ENCODE measurements at places on chromosomes 2 and 18.

DNA sequence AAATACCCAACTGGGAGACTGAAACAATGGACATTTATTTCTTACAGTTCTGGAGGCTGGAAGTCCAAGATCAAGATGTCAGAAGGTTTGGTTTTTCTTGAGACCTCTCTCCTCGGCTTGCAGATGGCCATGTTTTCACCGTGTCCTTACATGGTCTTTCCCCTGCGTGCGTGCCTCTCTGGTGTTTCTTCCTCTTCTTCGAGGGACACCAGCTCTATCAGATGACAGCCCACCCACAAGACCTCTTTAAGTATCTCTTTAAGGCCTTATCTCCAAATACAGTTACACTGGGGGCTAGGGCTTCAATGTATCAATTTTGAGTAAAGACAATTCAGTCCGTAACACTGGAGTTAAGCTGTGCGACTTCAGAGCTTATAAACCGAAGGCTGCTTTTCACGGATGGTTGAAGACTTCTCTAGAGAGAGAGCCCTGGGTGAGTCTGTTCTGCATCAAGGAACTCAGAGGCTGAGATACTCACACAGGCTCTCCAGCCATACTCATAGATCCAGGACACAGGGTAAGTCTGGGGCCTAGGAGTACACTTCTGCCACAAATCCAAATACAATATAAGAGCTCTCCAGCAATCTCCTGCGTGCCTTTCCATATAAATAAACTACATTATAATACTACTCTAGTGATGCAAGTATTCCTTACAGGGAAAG is 339.9 kb upstream of the PKDCC start:
- no peak overlapping the region for H3K4me3 ChIP-seq
- no peaks in the 10 kb centered on the region for H3K36me3 ChIP-seq
- no peak overlapping the region for H3K27ac ChIP-seq

GRCh38 chr2:138490673-138491494 is 10.7 kb upstream of the SPOPL start:
- H3K4me3 ChIP-seq = no peak overlapping the region
- H3K27ac ChIP-seq = no peak overlapping the region
- H3K36me3 ChIP-seq = no peaks in the 10 kb centered on the region

- no peak overlapping the region for H3K27ac ChIP-seq
- no peaks in the 10 kb centered on the region for H3K4me1 ChIP-seq
- H3K27me3 ChIP-seq = peaks cover 3% of the 10 kb centered on the region
- H3K4me3 ChIP-seq = no peak overlapping the region
Measured at GRCh38 chr2:147389218-147389617, 455.6 kb upstream of the ACVR2A start.

DNA sequence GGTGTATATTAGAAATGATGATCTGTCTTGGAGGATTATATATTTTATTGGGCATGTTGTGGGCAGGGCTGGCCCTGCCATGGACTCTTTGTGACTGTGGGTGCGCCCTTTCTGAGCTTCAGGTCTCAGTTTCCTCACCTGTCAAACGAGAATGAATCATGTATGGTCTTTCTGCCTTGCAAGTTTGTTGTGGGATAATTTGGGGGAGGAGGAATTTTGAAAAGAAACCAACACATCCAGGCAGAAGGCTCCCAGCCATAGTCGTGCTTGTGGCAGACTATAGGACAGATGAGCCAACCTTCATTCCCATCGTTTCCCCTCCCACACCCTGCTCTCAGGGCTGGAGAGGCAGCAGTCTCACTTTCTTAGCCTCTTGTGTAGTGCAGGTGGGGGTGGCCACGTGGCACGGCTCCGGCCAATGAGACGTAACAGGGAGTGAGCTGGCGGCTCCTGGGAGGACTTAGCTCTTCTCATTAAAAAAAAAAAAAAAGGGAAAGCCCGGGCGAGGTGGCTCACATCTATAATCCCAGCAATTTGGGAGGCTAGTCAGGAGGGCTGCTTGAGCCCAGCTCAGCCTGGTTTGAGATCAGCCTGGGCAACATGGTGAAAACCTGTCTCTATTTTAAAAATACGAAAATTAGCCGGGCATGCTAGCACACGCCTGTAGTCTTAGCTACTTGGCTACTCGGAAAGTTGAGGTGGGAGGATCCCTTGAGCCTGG is 63.1 kb downstream of the RHOB start:
- no peaks in the 10 kb centered on the region for H3K36me3 ChIP-seq
- H3K4me3 ChIP-seq = no peak overlapping the region
- no peaks in the 10 kb centered on the region for H3K4me1 ChIP-seq
- peak overlapping the region; percentile 2 for H3K27ac ChIP-seq
- ATAC-seq = peak; percentile 40

GRCh38 chr18:13823707-13824395 is at the start of gene MC5R:
Gene MC5R (plus strand): TSS chr18:13824149. CDS start chr18:13825766, 1,617 bp downstream.
- H3K4me1 ChIP-seq = no peaks in the 10 kb centered on the region
- H3K27ac ChIP-seq = no peak within 1 kb of the TSS
- ATAC-seq = peak; percentile 87
- peaks cover 29% of the 10 kb centered on the region for H3K27me3 ChIP-seq
- no peaks in the 10 kb centered on the region for H3K36me3 ChIP-seq

- no peaks in the 10 kb centered on the region for H3K27me3 ChIP-seq
- H3K36me3 ChIP-seq = peaks cover 12% of the 10 kb centered on the region
- H3K4me1 ChIP-seq = peaks cover 14% of the 10 kb centered on the region
Measured at GRCh38 chr2:48309900-48310299, 220.1 kb upstream of the STON1 start.

- H3K4me1 ChIP-seq = no peaks in the 10 kb centered on the region
- no peak overlapping the region for H3K4me3 ChIP-seq
- H3K27ac ChIP-seq = no peak overlapping the region
Measured at GRCh38 chr2:20877960-20878359, 55.1 kb upstream of the LDAH start.

- no peaks in the 10 kb centered on the region for H3K36me3 ChIP-seq
- H3K4me3 ChIP-seq = no peak overlapping the region
- ATAC-seq = no peak
- no peak overlapping the region for H3K27ac ChIP-seq
- no peaks in the 10 kb centered on the region for H3K4me1 ChIP-seq
Measured at GRCh38 chr2:178865146-178865936, 58.1 kb upstream of the TTN start.

- no peak for ATAC-seq
- peaks cover 15% of the 10 kb centered on the region for H3K27me3 ChIP-seq
- H3K4me3 ChIP-seq = no peak overlapping the region
- no peaks in the 10 kb centered on the region for H3K4me1 ChIP-seq
- no peaks in the 10 kb centered on the region for H3K36me3 ChIP-seq
- H3K27ac ChIP-seq = no peak overlapping the region
Measured at GRCh38 chr2:132676999-132677398, 7.0 kb upstream of the LYPD1 start.

GRCh38 chr2:37388074-37388473 is 43.6 kb downstream of the QPCT start:
- no peaks in the 10 kb centered on the region for H3K27me3 ChIP-seq
- peaks cover 15% of the 10 kb centered on the region for H3K4me1 ChIP-seq
- H3K27ac ChIP-seq = no peak overlapping the region
- no peak overlapping the region for H3K4me3 ChIP-seq
- no peak for ATAC-seq

- H3K4me3 ChIP-seq = no peak overlapping the region
- H3K4me1 ChIP-seq = peaks cover 9% of the 10 kb centered on the region
- no peaks in the 10 kb centered on the region for H3K27me3 ChIP-seq
- no peak overlapping the region for H3K27ac ChIP-seq
Measured at GRCh38 chr2:38549851-38550250, 52.9 kb downstream of the HNRNPLL start.

GRCh38 chr2:88615822-88616221 is 11.4 kb downstream of the EIF2AK3 start:
- H3K4me3 ChIP-seq = no peak overlapping the region
- no peak overlapping the region for H3K27ac ChIP-seq
- H3K36me3 ChIP-seq = peaks cover 16% of the 10 kb centered on the region
- no peak for ATAC-seq
- H3K4me1 ChIP-seq = peaks cover 21% of the 10 kb centered on the region

- no peak overlapping the region for H3K4me3 ChIP-seq
- H3K27me3 ChIP-seq = no peaks in the 10 kb centered on the region
- H3K27ac ChIP-seq = no peak overlapping the region
- ATAC-seq = no peak
- no peaks in the 10 kb centered on the region for H3K4me1 ChIP-seq
- H3K36me3 ChIP-seq = no peaks in the 10 kb centered on the region
Measured at GRCh38 chr18:37139876-37140275, 310.9 kb downstream of the KIAA1328 start.

DNA sequence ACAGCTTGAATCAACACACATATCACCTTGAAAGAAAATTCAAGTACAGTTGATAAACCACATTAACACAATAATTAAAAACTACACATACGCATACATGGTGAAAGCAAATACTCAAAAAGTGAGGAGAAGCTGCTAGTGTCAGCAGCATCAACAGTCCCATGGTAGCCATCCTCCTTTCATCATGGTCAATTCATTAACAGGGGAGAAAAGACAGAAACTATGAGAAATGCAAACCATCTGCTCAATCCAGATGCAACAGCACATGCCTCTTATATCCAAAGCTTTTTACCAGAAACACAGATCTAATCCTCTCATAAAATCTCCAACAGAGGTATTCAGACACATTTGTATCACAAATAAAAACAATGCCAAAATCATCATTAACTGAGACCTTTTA is 81.9 kb upstream of the CHRNA1 start:
- no peaks in the 10 kb centered on the region for H3K27me3 ChIP-seq
- ATAC-seq = no peak
- H3K27ac ChIP-seq = peak overlapping the region; percentile 31

DNA sequence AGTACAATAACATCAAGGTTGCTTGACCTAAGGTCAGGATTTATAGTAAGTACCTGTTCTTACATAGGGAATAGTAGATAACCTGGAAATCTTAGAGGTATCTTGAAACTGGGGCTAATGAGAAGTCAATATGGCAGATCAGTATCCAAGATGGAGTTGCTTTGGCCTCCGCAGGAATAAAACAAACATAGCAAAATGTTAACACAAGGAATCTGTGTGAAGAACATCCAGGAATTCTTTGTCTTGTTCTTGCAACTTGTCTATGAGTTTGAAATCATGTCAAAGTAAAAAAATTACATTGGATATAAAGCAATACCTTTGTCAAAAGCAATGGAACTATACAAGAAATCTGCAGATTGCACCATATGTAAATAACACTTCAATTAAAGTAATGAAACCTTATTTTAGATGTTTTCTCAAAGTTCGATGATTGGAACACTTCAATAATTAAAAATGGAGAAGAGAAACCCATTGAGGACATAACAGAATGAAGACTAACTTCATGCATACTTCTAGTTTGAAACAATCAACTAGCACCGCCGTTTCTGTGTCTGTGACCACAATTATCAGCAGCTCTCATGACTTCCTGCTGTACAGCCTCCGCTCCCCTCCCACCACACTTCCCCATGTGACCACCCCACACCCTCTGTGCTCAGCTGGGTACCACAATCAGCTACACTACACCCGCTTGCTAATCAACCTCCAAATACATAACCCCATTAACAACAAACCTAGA is 27.6 kb downstream of the C2orf76 start:
- no peak for ATAC-seq
- peaks cover 8% of the 10 kb centered on the region for H3K4me1 ChIP-seq
- H3K4me3 ChIP-seq = no peak overlapping the region
- H3K27me3 ChIP-seq = no peaks in the 10 kb centered on the region
- peaks cover 18% of the 10 kb centered on the region for H3K36me3 ChIP-seq

GRCh38 chr2:132496555-132496954 is 80.0 kb downstream of the GPR39 start:
- ATAC-seq = no peak
- no peaks in the 10 kb centered on the region for H3K36me3 ChIP-seq
- H3K27me3 ChIP-seq = no peaks in the 10 kb centered on the region
- no peaks in the 10 kb centered on the region for H3K4me1 ChIP-seq
- H3K4me3 ChIP-seq = no peak overlapping the region
- H3K27ac ChIP-seq = no peak overlapping the region

Measured in activated T-helper 17 cell treated with anti-CD3 and anti-CD28 coated beads, Interleukin-2, amount 50 U/mL, for 72 hours (primary cell).